Activated T-helper 17 cell treated with anti-CD3 and anti-CD28 coated beads, Interleukin-2, amount 50 U/mL, for 72 hours (primary cell): ENCODE measurements at places on chromosomes 1 and 21.

DNA sequence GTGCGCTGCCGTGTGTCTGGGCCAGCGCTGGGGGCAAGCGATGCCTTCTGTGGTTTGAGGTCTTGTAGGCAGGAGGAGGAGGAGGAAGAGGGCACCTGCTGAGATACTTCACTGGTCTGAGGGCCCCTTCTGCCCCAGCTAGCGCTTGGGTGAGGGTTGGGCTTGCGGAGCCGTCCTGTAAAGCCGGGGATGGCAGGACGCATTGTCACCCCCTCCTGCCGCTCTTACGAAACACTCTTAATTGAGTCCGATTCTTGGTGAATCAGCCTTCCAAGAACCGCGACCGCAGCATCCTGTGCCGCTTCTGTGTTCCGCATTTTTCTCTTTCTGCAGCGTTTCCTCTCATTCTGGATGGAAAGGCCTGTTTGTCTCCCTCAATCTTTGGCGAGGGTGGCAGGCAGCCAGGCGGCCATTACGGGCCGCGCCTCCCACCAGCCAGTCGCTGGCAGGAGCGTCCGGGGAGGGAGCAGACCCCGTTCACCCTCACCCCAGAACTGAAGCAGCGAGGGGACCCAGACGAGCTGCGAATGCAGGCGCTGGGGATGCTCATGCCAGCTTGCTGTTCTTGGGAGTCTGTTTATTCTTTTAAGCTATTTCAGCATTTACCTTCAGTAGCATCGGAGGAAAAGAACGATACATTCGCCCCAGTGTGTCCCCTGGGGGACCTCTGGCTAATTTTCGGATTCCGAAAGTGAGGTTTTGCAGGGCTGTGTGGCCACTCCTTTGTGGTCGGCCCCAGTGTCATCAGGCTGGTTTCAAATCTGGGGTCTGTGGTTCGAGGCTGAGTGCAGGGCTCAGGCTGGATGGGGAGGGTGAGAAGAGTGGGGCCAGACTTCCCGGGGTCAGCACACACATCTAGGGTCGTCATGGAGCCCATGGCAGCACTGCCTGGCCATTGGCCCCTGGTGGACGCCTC, 62.7 kb downstream of the SKI start:
- peak; percentile 92 for ATAC-seq

- ATAC-seq, result no peak
These were observed 200.0 kb downstream of the PTPRU start for GRCh38 chr1:29436181-29436785.

DNA sequence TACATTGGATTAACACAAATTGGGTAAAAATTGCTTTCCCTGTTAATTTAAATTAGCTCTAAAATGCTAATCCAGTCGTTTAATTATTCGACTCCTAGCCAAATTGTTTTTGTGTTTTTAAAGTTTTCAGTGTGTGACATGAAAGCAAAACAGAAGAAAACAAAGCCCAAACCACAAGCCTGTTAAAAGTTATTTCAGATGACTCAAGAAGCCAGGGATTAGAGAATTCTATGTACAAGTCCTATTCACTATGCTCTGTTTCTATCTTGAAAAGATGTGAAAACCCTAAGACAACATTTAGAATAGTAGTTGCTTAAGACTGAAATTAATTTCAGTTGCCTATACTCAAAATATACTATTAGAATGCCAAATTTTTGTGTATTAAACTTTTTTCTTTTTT, 294.8 kb upstream of the ADAMTS5 start:
- no peak for ATAC-seq

GRCh38 chr1:98962156-98962555, 42.5 kb downstream of the PLPPR5 start:
- no peak for ATAC-seq

- ATAC-seq, result peak; percentile 63
These were observed 4.6 kb upstream of the CLCA2 start for GRCh38 chr1:86419277-86419903.

DNA sequence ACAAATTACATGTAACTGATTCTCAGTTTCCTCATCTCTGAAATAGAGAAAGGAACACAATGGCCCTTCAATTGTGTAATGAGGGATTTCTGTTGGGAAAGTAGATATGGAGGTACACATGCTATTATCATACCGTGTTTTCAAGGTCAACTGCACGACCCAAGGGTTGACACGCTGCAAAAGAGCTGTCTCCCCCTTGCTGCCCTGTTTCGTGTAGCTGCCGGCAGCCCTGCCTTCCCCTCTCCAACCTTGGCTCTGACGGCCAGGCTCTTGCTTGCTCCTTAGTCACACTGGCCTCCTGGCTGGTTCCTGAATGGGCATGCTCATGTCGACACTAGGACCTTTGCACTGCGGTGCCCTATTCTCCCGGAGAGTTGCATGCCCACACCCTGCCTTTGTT, 134.4 kb downstream of the GALNT2 start:
- no peak for ATAC-seq

- no peak for ATAC-seq
These were observed 709.4 kb downstream of the MATN1 start for GRCh38 chr1:30014031-30014430.

DNA sequence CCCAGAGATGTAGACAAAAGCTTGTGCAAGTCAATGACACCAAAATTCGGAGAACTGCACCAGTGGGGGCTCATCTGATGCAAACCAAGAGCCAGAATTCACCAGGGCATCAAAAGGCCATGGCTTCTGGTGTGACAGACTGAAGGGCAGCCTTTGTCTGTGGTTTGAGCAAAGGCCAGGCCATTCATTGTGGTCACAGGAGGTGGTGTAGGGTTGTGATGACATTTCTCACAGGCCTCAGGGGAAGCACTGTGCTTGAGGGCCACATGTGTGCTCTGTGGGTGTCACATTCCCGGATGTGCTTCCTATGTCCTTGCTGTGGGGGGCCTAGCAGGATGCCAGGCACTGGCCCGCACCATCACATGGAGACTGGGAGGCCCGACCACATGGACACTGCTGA, 22.5 kb upstream of the KCNE1 start:
- ATAC-seq, result peak; percentile 76

DNA sequence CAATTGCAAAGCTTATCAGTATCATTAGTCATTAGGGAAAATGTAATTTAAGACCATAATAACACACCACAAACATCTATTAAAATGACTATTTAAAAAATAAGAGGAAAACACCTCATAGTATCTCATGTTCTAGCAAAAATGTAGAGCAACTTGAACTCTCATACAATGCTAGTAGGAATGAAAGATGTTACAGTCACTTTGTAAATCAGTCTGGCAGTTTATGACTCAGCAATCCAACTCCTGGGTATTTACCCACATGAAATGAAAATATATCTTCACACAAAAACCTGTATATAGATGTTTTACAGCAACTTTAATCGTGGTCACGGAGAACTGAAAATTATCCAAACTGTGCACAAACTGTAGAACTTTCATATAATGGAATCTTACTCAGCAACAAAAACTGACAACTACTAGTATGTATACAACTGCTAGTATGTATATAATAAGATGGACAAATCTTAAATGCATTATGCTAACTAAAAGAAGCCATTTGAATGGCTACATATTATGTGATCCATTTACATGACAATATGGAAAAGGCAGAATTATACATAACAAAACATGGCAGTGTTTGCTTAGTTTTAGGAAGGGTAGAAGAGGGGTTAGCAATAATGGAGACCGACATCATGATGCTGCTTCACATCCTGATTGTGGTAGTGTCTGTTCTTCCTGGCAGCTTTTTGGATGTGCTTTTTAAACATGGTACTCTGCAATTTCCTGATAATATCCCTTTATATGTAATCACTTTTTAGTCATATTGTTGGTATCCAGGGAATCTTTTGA, 267.0 kb downstream of the KCTD3 start:
- no peak for ATAC-seq

- no peak for ATAC-seq
These were observed 3.4 kb upstream of the EEIG2 start for GRCh38 chr1:108556499-108556898.

DNA sequence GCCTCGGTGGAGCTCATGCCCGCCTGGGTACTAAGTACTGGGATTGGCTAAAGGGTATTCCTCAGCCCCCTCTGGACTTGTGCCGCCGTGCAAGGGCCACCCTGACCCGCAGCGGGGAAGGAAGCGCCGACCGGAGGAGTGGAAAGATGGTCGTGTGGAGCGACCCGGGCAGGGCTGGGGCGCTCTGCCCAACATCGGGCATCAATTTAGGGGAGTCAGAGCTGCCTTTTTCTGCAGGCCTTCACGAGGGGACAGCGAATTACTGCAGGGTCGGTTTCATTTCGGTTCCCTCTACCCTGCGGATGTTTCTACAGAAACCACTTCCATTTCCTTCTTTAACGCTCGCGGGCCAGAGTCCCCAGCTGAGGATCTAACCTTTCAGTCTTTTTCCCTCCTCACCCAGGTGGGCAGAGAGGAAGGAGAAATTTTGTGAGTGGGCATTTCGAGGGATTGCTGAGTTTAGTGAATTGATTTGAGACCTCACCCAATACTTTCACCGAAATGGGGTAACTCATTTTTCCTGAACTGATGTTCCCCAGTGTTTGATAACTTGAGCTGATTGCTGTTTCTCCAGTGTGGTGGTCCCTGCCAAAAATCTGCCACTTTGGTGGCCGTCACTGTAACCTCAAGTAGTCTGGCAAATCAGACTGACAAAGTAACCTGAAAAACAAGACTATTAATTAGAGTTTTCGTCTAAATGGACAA, 1.1 kb downstream of the TOR1AIP1 start:
- no peak for ATAC-seq

GRCh38 chr1:15786581-15786980, 20.9 kb downstream of the UQCRHL start:
- ATAC-seq, result no peak

DNA sequence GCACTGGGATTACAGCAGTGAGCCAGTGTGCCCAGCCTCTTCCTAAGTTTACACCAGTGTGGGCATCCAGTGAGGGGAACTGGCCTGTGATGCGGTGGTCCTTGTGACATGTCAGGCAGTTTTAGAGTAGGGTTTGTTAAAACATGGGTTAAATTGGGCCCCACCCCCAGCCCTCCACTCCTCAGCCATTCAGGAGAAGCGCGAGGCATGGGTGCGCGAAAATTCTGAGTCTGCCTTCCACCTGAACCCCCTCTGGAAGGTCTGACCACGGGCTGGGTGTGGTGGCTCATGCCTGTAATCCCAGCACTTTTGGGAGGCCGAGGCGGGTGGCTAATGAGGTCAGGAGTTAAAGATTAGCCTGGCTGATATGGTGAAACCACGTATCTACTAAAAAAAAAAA, 51.7 kb downstream of the SKI start:
- ATAC-seq, result no peak

DNA sequence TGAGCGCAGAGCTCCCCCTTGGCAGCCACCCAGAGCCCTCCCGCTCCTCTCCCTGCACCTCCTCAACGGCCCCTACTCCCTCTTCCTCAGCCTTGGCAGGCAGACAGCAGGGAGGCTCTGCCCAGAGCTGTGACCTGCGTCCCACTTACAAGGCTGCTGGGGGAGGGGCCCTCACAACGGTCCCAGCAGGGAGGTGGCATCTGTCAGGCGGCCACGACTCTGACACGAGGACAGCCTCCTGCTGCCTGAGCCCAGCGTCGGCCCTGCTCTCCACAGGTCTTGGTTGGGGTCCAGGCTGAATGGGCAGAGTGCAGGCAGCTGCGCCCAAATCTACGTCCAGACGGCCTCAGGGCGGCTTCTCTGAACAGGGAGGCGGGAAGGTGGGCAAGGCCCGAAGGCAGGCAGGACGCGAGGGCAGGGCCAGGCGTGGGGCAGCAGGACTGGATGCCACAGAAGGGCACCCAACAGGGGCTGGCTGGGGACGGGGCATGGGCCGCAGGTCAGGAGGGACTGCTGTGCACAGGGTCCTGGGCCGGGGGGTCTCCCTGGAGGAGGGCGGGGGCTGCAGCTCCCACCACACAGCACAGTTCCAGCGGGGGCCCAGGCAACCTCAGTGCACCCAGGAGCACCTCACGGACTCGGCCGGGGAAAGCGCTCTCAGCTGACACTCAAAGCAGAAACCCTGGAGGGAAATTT, 7.5 kb downstream of the SLC19A1 start:
- ATAC-seq, result no peak

- no peak for ATAC-seq
These were observed 21.5 kb downstream of the PRKACB start for GRCh38 chr1:84165601-84166000.

GRCh38 chr1:151313501-151313900, 13.7 kb downstream of the PI4KB start:
- no peak for ATAC-seq

DNA sequence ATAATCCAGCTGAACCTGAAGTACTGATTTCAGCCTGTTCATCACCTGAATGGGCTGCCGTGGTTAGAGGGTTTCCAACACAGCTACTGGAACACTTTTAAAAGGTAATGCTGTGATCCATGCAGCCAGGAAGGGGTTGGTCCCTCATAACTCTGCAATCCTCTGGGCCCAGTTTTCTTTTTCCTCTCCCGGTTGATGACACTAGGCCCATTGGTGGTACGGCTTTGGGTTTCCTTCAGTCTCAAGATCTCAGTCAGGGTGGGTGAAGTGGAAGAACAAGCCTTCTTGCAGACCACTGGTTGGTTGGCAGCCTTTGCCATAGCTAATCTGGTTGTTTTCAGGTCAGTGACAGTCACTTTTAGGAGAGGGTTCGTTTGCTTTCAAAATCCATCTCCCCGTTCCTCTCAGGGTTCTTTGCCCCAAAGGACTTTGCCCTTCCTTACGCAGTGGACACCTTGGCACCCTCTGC, 502 bp upstream of the SLC35A3 start:
- ATAC-seq, result peak; percentile 5

GRCh38 chr1:88063605-88064004, 620.5 kb upstream of the PKN2 start:
- no peak for ATAC-seq

DNA sequence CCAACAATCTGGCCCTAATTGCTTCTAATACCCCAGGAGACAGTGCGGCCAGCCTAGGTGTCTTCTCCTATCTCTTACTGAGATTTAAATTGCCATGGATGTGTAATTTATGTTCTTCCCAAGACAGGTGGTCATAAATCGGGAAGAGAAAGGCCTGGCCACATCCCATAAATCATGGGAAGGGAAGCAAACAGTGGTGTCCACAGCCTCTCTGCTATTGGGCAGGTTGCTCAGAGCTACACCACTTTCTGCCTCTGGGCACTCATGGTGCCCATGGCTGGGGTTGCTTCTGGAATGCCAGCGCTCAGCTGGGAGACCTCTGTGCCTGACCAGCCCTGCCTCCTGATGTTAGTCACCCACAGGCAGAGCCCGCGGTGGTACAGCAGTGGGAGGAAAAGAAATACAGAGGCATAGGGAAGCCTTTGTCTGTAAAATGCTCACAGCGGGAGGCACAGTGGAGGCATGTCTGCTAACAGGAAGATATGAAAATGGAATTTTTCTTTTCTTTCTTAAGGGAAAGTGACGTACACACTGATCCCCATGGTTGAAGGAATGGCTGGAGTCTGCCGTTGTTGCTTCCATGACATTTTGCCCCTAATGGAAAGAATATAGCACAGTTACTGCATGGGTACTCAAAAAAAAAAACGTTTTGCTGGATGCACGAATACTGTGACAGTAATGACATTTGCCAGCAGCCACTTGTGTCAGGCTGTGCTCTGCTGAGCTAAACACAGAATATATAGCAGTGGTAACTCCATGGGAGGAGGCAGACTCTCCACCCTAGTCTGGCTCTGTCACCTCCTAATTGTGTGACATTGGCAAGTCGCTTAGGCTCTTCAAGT, 21.9 kb downstream of the MTARC1 start:
- no peak for ATAC-seq

GRCh38 chr21:17451364-17451891, 61.4 kb upstream of the CXADR start:
- no peak for ATAC-seq
